NCI-H1436 (cell line): ENCODE measurements at places on chromosomes 1 and 21.
A peak's percentile ranks its signal among the peaks of the same experiment; 100 is the strongest.

- DNase-seq: no peak
These were observed 14.6 kb upstream of the AGBL4 start for GRCh38 chr1:50038237-50038809.

GRCh38 chr1:204728456-204728855 is 42.9 kb upstream of the LRRN2 start:
- no peak for DNase-seq

GRCh38 chr21:40474513-40474912 is 372.4 kb downstream of the DSCAM start:
- DNase-seq: no peak

DNA sequence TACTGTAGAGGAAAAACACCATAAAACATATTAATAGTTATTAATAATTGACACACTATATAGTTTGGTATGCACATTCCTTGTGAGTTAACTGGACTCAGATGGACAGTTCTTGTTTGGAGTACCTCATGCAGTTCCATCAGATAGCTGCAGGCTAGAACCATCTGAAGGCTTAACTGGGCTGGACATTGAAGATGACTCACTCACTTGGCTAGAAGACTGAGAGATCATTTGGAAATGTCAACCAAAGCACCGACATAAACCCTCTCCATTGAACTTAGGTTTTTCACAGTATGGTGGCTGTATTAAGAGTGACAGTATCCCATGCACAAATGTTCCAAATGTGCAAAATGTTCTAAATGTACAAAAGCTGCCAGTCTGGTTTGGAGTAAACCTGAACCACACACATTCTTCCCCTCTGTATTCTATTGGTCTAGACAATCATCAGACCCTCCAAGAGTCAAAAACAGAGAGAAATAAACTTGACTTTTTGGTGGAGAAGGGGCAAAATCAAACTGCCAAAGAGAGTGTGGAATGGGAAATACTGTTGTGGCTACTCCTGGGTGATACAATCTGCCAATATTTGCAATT is 708.4 kb downstream of the KCNT2 start:
- DNase-seq: no peak

- no peak for DNase-seq
These were observed 4.0 kb upstream of the WNT3A start for GRCh38 chr1:228002792-228003191.

DNA sequence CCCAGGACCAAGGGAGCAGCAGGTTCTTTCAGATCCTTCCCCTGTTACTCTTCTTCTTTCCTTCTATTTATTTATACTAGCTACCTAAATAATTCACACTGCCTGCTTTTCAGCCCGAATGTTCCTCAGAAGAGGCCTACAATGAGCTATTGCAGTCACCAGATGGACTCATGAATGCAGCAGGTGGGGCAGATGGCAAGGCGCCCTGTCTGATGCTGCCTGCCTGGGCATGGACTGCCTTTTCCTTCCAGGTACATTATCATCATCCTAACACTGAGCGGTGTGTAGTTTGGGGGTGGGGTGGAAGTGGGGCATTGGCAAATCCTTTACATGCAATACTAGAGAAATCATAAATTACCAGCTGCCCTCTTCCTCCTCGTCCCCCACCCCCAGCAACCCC is 17.6 kb downstream of the ESRRG start:
- DNase-seq: peak; percentile 90

- DNase-seq: no peak
These were observed 3.5 kb upstream of the SPEN start for GRCh38 chr1:15843826-15844572.

- no peak for DNase-seq
These were observed 75.8 kb upstream of the GNG4 start for GRCh38 chr1:235725434-235725833.

DNA sequence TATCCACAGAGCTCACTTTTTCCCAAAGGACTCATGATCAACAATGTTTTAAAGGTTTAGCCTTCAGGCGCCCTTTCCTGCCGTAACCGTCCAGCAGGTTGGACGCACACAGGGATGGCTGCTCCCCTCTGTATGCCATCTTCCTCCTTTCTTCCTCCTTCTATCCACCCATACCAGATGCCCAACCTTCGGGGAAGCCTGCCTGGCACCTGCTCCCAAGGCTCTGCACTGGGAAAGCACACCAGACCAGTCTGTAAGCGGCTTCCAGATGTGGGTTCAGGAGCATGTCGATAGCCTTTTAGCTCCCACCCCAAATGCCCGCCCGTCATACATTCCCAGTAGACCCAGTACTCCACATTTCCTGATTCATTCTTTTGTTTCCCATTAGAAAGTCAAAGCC is 52.9 kb downstream of the STUM start:
- no peak for DNase-seq

DNA sequence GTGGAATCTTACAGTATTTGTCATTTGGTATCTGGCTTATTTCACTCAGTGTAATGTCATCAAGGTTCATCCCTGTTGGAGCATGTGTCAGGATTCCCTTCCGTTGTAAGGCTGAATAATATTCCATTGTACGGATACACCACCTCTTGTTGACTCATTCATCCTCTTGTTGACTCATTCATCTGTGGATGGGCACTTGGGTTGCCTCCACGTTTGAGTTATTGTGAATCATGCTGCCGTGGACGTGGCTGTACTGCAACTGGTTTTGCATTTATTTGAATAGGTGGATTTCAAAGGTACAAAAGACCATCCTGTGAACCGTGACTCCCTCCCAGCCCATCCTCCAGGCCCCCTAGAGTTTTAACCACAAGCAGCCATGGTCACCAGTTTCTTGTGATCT is 11.9 kb upstream of the TCP10L start:
- DNase-seq: no peak

DNA sequence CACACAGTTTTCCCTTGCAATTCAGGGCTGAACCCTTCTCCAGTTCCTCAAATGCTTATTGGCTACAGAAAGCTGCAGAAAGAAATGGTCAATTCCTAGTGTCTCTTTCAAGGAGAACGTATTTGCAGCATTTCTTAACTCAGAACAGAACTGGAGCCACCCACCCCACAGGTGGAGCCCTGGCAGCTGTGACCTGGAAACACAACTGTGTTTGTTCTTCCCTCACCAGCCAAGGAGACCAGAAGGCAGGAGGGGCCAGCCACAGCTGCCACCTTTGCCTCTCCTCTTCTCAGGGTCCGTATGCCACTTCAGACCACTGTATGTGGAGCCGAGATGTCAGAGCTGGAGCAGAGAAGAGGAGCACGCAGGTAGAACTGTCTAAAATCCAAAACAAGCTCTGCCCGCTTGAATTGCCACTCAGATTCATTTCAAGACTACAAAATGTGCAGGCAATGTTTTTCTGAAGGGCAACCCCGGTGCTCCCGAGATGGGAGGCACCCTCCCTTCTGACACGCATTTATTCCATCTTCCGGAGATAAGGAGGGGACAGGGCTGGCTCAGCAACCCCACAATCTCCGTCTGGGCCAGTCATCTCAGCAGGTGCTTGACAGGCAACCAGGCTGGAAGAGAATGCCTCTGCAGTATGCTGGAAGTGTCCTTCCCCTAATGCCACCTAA is 16.7 kb downstream of the CD247 start:
- no peak for DNase-seq

GRCh38 chr1:84347271-84347931 is 45.9 kb downstream of the SAMD13 start:
- no peak for DNase-seq

- no peak for DNase-seq
These were observed 19.1 kb upstream of the NTMT2 start for GRCh38 chr1:170126696-170127095.

- DNase-seq: peak; percentile 17
These were observed 326 bp downstream of the BRWD1 start for GRCh38 chr21:39313042-39313570.

DNA sequence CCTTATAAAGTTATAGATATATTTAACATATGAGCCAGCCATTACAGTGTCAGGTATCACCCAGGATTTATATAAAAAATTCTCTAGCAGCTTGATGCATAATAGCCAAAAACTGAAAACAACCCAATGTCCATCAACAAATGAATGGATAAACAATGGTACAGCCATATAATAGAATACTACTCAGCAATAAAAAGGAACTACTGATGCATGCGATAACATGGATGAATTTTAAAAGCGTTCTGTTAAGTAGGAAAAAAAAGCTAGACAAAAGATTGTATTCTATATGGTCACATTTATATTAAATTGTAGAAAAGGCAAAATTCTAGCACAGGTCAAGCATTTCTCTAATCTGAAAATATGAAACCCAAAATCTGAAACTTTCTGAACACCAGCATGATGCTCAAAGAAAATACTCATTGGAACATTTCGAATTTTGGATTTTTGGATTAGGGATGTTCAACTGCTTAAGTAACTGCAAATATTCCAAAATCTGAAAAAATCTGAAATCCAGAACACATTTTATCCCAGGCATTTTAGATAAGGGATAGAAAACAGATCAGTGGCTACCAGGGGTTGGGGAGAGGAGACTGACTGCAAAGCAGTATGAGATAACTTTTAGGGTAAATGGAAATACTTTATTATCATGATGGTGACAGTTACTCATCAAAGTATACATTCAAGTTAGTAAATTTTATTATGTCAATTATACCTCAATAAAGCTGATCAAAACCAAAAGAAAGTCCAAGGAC is 22.0 kb downstream of the SLC16A1 start:
- no peak for DNase-seq

DNA sequence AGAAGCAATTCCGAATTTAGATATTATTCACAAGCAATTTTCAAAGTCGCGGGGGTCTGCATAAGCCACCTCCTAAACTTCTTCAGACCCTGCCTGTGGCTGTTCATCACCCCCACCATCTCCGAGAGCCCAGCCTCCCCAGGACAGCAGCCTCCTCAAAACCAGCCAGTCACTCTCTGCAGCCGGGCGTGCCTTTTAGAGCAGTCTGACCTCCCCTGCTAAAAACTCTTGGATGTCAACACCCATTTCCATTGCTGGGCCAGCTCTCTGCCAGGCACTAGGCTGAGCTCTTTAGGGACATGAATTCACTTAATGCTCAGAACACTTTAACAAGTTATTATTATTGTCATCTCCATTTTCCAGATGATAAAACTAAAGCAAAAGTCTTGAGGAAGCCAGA is 11.7 kb downstream of the ADPRS start:
- DNase-seq: no peak

GRCh38 chr1:194167956-194168640 is 981.7 kb upstream of the B3GALT2 start:
- DNase-seq: no peak

GRCh38 chr1:81369833-81370232 is 430.9 kb upstream of the ADGRL2 start:
- DNase-seq: no peak

DNA sequence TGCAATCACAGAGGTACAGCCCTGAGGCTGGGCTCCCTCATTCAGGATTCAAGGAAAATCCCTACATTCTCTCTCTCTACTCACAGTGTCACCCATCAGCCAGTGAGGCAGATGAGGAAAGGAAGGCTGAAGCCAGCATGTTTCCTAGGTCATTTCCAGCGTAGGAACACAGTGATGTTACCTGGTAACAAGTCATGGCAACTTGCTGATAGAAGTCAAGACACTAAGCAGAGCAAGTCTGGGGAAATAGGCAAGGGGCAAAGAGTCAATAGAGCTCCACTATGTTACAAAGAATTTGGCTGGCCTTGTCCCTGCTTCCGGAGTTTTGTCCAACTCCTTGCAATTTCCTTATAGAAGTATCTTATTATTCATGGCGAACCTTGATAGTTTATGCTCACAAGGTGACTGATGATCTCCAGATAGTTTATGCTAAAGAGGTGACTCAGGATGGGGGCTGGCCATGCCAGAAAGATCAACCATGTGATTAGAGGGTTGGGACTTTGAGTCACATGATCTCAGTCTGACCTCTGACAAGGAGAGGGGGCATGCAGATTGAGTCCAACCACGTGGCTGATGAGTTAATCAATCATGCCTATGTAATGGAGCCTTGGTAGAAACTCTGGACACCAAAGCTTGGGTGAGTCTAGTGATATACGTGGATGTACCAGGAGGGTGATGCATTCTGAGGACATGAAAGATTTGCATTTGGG is 51.1 kb downstream of the SUSD4 start:
- no peak for DNase-seq

DNA sequence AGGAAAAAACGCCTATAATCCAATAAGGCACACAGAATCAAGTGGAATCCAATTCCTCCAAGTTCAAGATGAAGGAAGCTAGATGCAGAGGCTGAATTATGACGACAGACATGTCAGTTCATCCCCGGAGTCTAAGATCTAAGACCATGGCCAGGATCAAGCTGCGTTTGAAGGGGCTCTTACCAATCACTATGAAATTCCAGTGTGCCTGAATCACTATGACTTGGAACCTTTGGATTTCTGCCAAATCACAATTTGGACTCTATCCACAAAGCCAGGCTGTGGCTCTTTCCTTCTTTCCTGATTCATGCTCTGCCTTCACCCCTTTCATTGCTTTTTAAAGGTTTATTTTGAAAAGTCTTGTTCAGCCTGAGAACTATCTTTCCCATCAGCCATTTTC is 17.1 kb downstream of the OLIG2 start:
- no peak for DNase-seq

DNA sequence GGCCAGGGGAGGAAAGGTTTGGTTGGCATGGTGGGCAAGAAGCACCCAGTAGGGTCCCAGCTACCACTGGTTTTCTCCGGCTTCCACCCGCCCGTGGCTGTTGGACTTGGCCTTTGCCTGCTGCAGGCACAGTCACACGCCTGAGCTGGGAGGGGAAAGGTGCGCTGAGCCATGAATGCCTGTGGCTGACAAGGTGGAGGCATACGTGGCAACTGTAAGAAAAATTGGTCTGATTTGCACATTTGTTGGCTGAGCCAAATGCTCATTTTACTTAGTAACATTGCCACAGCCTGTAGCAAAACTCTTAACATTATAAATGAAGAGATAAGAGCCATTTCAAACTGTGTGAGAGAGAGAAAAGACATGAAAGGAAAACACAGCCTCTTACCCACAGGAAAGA is 191.6 kb downstream of the PTPRC start:
- DNase-seq: no peak

DNA sequence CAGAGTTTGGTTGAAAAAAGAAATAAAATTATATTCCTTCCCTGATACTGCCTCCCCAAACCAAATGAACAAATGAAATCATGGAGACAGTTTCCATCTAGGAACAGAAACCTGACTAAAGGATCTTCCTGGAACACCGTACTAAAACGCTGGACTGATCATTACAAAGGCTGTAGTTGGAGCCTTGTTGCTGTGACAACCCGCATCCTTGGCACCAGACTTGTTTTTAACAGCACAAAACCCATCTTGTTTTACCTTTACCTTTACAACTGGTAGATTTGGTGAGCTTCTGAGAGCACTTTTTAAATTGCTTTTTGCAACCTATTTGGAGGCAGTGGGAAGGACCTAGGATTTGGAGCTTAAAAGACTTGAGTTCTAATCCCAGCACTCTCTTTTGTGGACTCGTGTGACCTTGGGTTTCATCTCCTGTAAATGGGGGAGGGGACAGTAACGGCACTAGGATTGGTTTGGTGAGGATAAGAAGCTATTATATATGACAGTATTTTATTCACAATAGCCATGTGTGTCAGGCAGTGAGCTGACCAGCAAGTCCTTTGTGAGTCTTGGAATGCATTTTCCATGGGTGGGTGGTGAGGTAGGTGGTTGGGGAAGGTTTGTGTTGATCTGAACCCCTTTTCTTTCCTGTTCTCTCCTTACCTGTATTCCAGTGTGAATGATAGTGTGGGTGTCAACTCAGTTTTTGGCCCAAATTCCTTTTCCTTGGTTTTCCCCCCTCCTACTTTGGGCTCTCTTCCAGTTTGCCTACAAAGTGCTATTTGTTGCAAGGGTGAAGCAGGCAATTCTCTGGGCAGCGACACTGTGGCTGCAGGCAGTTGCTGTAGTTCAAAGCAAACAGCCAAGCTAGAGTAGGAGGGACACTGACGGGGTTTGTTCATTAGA is 12.6 kb downstream of the LRRC8D start:
- DNase-seq: no peak

GRCh38 chr1:201335174-201335870 is 42.2 kb downstream of the TNNT2 start:
- DNase-seq: no peak
